Stimulated activated CD8-positive, alpha-beta memory T cell treated with anti-CD3 and anti-CD28 coated beads, Interleukin-4, amount 100 ng/mL, for 4 hours (primary cell): ENCODE measurements at places on chromosomes 1 and 21.
A peak's percentile ranks its signal among the peaks of the same experiment; 100 is the strongest.

DNA sequence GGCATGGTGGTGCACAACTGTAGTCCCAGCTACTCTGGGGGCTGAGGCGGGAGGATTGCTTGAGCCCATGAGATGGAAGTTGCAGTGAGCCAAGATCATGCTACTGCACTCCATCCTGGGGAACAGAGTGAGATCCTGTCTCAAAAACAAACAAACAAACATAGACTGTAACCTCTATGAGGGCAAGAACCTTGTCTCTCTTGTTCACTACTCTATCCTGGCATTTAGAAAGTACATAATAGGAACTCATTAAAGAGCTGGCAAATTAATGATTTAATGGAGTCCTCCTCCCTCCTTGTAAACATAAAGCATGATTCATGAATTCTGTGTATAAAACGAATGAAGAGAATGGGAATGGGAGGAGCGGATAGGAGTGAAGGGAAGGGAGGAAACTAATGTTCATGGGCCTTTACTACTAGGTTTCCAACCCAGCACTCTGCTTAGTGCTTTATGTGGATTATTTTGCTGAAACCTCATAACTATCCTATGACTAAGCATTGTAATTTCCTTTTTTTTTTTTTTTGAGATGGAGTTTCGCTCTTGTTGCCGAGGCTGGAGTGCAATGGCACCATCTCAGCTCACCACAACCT is 8.6 kb downstream of the LMOD1 start:
- DNase-seq, result no peak

DNA sequence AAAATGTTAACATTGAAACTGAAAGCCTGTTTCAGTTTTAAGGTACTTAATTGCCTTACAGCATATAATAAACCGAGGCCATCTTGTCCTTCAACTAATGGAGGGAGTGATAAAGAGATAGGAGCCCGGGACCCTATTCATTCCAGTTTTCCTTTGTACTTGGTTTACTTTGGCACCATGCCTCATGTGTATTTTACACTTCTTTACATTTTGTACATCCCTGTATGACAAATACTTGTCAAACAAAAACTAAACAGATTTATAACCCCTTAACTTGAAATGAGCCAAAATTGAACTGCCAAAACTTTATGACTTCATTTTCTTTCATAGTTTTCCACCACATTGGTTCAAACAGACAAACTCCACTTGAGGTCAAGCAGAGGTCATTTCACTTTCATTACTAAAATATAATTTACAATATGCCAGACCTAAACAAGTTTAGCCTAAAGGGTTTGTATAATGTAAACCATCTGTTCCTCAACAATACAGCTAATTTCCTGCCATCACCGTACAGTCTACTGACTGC is 30.9 kb upstream of the UBE2U start:
- DNase-seq, result no peak

- no peak for DNase-seq
Observed at GRCh38 chr1:179808503-179808902, 65.4 kb downstream of the FAM163A start.

DNA sequence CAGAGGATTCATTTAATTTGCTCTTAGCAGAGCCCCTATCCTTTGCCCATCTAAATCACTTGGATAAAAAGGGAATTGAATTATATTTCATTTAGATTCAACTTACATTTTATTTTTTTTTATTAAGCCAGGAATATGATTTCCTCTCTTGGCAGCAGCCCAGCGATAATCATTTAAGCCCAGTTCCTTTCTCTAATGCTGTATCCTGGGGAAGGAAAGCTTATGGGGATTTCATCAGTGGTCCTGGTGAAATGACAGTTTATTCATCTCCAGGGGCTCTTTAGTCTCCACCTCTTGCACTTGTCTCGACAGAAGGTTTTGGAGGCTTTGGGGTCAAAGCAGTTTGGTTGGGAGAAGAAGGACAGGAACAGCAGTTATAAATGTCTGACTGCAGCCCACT is 50.4 kb upstream of the LRRC8D start:
- DNase-seq, result no peak

GRCh38 chr1:32316903-32317277 is 19.1 kb downstream of the MARCKSL1 start:
- DNase-seq, result no peak

DNA sequence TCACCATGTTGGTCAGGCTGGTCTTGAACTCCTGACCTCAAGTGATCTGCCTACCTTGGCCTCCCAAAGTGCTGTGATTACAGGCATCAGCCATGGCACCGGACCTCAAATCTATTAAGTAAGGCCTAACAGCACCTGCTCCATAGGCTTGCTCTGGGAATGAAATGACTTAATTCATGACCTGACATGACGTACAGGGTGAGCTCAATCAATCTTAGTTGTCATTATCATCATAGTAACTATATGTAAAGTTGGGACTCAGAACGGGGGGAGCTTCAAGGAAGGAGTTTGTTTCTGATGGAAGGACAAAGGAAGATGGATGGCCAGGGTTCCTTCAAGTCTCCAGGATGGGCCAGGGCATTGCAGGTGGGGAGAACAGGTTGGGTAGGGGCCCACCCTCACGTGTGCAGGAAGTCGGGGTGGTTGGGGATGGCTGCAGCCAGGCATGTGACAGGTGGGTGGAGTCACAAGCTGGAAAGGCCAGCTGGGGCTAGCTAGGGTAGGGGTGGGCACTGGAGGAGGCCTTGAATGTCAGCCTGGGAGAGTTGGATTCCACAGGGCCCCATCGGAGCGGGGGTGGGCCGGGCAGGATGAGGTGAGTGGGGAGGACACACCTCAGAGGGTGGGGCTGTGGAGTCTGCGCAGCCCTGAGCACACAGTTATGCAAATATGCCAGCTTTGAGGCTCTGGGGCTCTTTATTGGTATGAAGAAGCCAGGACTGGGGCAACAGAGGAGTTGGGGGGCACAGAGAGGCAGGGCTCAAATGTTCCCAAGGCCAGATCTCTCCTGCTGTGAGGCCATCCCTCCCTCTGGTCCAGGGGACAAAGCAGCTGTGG is 9.6 kb downstream of the TRIM62 start:
- DNase-seq, result no peak

GRCh38 chr1:233679591-233680373 is 65.9 kb downstream of the KCNK1 start:
- no peak for DNase-seq

- no peak for DNase-seq
Observed at GRCh38 chr1:234705615-234706014, 95.6 kb upstream of the IRF2BP2 start.

DNA sequence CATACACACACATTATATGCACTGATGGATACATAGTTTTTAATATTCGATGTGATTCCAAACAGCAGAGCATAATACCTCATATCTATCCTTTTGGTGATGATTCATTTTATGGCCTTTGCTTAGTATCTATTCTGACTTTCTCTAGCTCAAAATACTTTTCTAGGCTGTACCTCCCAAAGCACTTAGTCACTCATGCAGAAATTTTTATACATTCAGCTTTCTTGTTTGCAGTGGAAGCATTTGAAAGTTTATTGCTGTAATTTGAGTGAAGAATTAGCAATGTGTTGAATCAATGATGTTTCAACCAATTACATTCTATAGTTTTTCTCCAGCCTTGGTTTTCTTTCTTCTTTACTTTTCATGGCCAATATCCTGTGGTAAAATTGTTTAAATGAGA is 66.7 kb downstream of the LBR start:
- no peak for DNase-seq

- DNase-seq, result no peak
Observed at GRCh38 chr1:214058076-214058475, 70.3 kb downstream of the PROX1 start.

DNA sequence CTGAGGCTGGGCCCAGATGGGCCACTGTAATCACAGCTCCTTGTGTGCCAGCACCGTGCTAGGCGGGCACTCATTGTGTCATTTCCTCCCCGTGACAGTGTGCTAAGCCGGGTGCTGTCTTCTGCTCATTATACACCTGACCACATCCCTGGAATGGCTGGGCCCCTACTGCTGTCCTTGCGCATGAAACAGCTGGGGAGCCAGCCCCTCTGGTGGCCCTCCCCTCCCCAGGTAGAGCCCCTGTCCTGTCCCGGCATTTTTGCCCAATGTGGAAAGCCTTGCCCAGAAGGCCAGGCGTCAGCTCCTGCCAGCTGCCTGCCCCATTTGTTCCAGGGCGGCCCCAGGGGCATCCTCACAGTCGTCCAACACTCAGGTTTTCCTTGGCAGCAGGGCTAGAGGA is 107.4 kb upstream of the CASZ1 start:
- DNase-seq, result no peak

DNA sequence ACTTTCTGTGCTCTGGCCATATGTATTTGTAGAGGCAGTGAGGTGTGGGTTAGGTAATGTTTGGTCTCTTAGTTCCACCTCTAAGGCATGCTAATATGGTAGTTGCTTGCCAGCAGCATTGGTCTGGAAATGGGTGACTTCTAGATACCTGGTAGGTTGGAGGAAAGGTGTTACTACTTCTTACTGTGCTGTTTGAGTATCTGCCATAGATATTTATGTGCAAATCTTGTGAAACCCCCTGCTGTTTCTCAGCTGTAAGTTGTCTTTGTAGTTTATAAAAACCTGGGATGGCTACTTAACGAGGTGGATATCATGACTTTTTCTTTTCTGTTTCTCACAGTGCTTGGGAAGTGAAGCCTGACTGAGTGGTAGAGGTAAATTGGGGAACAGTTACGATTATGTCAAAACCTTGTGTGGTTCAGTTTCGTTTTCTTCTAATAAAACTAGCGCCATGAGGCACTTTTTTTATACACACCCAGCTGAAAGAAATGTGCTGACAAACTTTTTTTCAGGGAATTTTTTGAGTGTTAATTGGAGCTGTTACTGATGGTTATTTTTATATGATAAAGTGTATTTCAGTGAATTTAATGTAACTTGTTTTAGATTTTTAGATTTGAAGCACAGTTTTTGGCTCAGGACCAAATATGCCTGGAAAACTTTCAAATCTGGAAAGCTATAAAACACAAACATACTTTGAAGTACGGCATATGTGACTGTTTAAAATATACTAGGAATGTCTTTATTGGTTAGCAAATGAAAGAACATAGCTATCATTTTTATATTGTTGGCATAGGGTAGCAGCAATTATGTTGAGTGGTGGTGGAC is 42.1 kb downstream of the CAMSAP2 start:
- DNase-seq, result no peak

- no peak for DNase-seq
Observed at GRCh38 chr1:29829448-29830344, 593.4 kb downstream of the PTPRU start.

GRCh38 chr1:115454837-115455511 is 116.9 kb upstream of the NGF start:
- no peak for DNase-seq

- DNase-seq, result no peak
Observed at GRCh38 chr1:8137481-8138244, 111.6 kb upstream of the ERRFI1 start.

GRCh38 chr1:110243574-110243973 is 33.5 kb downstream of the KCNC4 start:
- DNase-seq, result no peak

DNA sequence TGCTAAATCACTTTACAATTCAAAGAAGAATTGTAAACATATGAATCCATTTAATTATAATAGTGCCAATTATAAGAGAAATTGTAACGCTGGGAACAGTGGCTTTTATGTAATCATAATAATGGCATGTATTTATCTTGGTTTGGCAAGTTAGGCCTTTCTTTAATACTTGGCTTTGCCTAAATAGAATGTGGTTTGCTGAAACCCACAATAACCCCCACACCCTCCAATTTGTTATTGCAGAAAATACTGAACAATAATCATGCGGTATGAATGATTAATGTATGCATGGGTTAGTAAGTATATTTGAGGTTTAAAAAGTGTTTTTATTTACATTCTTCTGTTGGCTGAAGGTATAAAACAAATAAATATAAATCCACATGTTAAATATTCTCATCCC is 138.2 kb downstream of the NFIA start:
- DNase-seq, result no peak

DNA sequence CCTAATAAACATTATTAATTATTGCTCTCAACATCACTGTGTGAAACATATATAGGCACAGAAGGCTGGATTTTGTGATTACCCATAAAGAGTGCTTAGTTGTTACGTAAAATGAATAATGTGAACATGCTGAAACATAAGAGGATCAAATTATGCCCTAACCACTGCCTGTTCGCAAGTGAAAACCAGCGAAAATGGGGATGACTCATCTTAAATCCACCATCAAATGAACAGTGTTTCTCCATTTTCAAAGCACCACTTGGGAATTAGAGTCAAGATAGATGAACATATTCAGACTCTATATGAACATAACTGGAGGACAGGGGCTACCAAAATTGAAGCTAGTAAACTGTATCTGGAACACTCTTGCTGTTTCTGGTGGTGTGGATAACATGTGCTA is 386.2 kb downstream of the HHIPL2 start:
- DNase-seq, result no peak

- DNase-seq, result peak; percentile 87
Observed at GRCh38 chr1:156500793-156501506, 375 bp upstream of the MEF2D start.

DNA sequence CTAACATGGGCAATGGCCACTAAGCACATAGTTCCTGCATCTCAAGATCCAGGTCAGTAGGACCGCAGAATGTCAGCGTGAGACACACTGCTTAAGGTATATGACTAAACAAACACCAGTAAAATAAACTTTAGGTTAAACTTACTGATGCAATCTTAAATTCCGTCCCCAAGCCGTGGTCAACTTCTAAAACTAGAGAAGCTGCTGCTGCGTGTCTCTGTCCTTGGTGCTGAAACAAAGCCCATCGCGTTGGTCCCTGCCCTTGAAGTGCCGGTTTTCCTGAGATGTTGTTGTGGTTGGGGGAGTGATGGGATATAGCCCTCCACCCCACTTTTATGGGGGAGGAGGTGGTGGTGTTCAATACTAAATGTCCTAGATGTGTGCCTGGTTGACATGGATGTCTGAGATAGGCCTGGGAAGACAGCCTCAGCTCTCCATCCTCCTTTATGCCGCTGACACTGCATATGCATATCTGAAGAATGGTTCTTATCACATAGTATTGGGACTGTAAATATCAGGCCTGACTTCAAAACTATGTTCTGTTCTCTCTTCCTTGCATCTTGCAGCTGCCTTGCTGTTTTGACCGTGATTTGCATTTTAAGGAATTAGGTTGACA is 72.0 kb upstream of the KCNA3 start:
- peak; percentile 9 for DNase-seq

DNA sequence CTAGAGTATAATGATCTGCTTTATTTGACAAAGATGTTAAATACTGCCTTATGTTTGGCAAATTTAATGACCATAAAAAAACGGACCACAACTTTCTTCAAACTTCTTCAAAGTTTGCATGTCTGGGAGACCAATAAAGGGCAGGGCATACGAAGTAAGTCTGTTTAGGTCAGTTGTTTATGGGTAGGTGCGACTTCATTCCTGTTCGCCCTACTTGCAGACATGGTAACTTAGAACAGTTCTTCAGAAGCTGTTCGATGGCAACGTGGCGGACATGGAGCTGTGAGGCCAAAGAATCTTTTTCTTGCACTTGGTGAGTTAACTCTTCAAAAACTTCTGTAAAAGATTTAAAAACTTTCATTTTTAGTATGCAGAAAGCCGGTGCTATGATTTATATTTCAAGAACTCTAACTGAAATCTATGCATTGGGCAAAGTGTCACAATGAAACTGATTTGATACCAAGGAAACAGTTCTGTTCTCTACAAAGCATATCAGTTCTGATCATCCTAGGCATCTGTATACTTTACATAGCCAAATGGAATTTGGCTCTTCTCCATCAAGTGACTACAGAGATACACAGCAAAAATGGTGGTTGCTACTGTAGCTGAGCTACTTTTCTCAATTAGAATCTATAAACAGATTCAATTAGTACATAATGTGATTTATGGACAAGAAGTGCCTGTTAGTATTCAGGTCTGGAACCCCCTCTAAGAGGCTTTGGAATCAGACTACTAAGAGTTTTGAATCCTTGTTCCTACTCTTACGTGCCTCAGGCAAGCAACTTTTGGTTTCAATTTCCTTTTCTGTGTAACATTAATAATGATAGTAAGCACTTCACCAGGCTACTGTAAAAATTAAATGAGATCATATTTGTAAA is 25.7 kb downstream of the C21orf91 start:
- DNase-seq, result no peak
